ENCODE measurements at places on chromosomes 2 and 18.

GRCh38 chr18:6601241-6601640 is 128.3 kb upstream of the ARHGAP28 start:
- DNase-seq: no peak

DNA sequence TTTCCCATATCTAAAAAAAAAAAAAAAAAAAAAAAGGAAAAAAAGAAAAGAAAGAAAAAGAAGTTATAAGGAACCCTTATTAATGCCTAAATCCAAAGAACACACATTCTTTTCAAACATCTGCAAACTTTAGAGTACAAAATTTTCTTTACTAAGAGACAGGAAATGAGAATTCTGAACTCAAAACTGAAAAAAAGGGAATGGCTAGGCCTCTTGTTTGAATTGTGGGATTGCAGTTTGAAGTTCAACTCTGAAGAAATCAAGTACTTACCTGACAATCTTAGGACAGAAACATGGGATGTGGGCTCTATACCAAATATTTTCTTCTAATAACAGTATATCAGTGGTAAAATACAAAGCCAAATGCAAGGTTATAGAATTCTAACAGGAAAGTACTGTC is 118.1 kb upstream of the ITGB6 start:
- no peak for DNase-seq

DNA sequence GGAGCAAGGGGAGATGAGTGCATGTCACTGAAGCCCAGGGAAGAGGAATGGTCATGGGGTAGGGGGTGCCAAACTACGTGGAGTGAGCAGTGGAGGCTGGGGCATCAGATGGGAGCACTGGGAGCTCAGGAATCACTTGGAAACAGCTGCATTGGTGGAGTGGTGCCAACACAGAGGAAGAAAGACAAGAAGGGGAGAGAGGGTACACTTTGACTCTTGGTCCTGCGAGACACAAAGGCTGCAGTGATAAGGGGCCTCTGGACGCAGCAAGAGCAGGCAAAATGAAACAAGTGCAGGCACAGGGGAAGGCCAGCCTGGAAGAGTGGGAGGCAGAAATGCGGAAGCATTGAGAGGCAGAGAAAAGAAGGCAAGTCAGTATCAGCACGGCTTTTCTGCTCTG is 134.7 kb upstream of the SMIM21 start:
- DNase-seq: no peak

DNA sequence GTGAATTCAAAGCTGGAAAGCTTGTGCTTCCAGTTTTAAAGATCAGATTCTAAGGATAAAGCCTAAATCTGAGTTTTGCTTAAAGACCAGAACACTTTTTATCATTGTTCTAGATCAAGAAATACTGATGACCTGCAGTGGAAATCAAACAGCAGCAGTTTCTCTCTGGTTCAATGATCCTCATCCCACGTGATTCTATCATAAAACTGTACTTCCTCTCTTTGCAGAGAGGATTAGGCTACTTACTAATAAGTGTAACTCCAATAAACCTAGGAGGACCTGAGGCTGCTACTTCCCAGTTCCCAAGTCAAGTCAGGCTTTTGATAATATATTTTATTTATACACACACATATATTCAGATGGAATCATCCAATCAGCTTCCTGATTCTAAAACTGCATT is 81.9 kb downstream of the TCF4 start:
- DNase-seq: no peak

DNA sequence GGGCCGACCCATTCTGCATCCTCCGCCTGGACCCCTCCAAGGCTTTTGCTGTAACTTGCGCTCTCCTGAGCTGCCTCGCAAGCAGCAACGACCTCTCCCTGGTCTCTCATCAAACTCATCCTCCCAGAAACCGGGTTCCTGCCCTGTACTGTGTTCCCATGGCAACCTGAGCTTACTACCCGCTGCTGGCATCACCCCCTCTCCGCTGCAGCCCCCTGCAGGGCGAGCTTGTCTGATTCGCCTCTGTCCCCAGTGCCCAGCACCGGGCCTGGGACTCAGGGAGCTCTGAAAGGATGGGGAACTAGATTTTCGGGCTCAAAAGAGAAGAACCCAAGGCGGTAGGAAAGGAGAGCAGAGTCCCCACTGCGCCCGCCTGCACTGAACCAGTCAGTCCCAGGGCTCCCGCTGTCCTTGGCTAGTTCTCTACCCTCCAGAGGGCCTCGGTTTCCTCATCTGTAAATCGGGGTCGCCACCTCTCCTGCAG is 463 bp downstream of the HS1BP3 start:
- DNase-seq: no peak

- DNase-seq: no peak
Observed at GRCh38 chr18:28522236-28522635, 345.3 kb upstream of the CDH2 start.

GRCh38 chr18:21330122-21330701 is 88.2 kb downstream of the GREB1L start:
- DNase-seq: no peak

DNA sequence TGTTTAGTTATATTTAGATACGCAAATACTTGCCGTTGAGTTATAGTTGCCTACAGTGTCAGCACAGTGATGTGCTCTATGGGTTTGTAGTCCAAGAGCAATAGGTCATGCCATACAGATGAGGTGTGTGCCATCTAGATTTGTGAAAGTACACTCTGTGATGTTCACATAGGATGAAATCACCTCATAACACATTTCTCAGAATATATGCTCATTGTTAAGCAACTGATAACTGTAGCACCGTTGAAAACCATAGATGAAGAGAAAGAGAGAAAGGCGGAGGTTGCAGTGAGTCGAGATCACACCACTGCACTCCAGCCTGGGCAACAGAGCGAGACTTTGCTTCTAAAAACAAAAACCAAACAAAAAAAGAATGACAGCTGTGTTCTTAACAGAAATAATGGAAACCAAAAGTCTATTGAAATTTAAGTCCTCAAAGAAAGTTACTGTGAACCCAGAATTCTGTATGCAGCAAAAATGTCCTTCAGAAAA is 9.5 kb downstream of the DGKD start:
- no peak for DNase-seq

DNA sequence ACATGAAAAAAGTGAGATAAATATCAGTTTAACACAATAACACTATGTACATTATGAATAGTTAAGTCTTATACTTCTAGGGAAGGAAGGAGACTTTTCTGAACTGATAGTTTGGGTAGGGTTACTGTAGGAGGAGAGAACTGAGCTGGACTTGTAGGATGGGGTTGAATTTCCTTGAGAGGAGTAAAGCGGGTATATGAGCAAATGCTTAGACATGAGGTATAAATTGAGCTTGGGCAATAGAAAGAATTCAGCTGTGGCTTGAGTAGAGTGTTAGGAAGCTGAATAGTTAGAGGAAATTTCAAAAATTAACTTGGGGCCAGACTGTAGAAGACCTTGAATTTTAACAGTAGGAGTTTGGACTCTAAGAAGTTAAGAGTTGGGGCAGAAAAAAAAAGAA is 45.1 kb downstream of the LCLAT1 start:
- no peak for DNase-seq

DNA sequence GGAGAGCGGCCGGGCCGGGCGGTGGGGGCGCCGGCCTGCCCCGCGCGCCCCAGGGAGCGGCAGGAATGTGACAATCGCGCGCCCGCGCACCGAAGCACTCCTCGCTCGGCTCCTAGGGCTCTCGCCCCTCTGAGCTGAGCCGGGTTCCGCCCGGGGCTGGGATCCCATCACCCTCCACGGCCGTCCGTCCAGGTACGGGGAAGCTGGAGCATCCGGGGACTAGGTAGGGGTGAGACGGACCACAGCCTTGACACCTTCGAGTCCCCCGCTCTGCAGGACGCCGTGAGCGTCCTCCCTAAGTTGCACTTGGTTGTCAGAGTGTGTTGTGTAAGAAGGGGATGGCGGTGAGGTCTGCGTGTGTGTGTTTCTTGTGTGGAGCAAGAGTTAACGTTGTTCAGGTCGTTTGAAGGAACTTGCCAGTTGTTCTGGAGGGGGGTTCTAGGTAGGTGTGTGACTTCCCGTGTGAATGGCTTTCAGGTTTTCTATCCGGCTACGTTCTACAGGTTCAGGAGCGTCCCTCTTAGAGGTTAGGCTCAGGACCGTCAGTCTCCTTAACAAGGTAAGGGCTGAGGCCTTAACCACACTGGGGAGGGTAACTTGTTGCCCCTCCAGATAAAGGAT is 393 bp downstream of the IL1R1 start:
- no peak for DNase-seq

GRCh38 chr2:198852248-198852647 is 605.5 kb downstream of the SATB2 start:
- no peak for DNase-seq

DNA sequence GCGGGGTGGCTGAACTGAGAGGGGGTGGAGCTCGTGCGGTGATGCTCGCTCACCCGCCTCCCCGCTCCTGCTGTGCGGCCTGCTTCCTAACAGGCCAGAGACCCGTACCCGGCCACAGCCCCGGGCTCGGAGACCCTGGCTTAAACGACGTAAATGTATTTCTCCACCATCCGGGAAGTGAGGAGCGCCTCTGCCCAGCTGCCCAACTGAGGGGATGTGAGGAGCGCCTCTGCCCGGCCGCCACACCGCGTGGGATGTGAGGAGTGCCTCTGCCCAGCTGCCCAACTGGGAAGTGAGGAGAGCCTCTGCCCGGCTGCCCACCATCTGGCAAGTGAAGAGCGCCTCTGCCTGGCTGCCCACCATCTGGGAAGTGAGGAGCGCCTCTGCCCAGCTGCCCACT is 110.6 kb downstream of the HS6ST1 start:
- DNase-seq: no peak

DNA sequence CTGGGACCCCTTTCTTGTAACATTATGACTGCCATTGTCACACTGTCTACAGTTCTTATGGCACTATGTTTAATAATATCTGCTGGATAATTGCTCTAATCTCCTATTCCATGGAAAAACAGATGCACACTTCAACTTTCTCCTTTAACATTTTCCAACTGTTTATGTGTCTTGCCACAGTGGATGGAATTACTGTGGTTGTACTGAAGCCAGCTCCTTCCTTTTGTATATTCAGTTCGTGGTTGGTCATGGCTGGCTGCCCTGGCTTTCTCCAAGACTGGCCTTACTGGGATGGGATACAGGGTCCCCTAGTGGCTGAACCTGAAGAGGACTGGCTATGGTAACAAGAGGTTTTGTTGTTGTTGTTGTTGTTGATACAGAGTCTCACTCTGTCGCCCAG is 113.9 kb downstream of the SS18 start:
- DNase-seq: no peak

DNA sequence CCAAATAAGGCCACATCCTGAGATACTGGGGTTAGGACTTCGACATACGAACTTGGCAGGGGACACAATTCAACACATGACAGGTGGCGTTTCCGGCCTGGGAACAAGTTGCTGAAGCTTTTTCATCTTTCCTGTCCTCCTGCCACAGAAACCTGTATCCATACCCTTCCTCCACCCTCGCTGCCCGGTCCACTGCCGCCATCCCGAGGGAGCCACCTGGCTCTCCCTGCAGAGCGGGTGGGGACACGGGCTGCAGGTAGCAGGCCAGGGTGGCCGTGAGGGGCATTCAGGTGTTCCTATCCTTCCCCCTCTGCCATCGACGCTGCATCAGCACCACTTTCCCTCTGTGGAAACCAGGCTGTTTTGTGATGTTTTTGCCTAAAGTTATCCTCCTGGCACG is 74.4 kb upstream of the TWIST2 start:
- DNase-seq: no peak

GRCh38 chr2:77086478-77086877 is 435.7 kb downstream of the LRRTM4 start:
- no peak for DNase-seq

GRCh38 chr2:71637736-71638135 is 184.4 kb downstream of the DYSF start:
- no peak for DNase-seq

DNA sequence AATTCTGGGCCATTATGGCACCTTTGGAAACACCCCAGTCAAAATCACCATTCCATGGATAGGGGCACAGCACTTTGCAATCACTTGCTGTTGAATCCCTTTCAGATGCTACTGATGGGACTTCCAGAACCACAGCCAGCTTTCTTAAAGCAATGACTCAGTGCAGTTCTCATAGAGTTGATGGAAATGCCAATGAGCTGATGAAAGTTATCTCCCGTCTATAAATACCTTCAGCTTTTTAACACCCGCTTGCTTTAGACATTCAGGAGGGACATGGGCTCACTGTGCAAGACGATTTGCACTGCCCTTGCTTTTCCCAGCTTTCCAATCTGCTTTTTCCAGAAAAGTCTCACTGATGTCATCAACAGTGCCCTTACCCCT is 66.7 kb upstream of the RPL31 start:
- DNase-seq: no peak

DNA sequence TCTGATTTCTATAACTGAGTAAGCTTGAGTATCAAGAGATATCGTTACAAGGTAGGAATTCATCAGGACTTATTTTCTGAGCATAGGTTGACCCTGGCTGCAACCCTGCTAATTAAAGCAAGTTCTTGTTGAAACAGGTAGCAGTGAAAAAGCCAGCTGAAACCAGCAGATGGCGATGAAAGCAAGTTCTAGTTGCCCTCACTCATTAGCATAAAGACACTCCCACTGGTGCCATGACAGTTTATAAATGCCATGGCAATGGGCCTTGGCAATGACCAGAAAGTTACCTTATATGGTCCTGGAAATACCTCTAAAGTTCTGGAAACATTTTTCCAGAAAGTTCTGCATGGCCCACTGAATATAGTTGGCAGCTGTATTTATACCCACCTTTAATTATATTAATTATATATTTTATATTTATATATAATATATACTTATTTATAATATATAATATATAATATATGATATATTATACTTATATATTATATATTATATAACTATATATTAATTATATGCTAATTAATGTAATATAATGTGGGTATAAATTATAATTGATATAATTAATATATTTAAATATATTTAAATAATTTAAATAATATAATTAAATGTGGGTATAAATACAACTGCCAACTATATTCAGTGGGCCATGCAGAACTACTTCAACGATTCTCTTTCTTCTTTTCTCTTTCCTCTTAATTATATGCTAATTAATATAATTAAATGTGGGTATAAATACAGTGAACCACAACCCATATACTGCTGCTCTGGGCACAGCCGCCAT is 188.0 kb downstream of the CDH7 start:
- DNase-seq: no peak

DNA sequence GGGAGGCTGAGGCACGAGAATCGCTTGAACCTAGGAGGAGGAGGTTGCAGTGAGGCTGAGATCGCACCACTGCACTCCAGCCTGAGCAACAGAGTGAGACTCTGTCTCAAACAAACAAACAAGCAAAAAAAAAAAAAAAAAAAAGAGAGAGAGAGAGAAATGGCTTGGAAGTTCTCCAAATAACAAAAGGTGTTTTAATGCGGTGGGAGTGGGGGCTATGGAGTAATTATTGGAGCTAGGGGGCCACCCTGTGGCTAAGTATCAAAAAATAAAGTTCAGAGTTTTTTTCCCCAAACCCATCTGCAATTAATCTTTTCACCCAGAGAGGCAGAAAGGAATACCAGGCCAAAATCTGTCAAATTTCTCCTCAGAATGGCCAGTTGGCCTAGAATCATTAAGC is 23.0 kb upstream of the CEP68 start:
- no peak for DNase-seq

- DNase-seq: no peak
Observed at GRCh38 chr2:149278872-149279264, 51.5 kb upstream of the LYPD6 start.

GRCh38 chr2:165952741-165953211 is 800 bp downstream of the TTC21B start:
- DNase-seq: no peak
